ENCODE measurements at places on chromosomes 12 and 14. TPM values are rescaled to one million over a fixed set of nuclear protein-coding genes. Genes with fewer than 3 reads are reported as not detected.
A peak's percentile ranks its signal among the peaks of the same experiment; 100 is the strongest.

The GPRC5D gene
- not detected for polyA plus RNA-seq

The ACSM4 gene
- not detected for polyA plus RNA-seq

The C1QL4 gene
- not detected for polyA plus RNA-seq

The BCL11B gene
- 0.03 TPM for polyA plus RNA-seq

The ATP5MC2 gene
- 632 TPM for polyA plus RNA-seq

The KLRB1 gene
- polyA plus RNA-seq: 0.16 TPM

The EGLN3 gene
- 33.7 TPM for polyA plus RNA-seq

The RNASE7 gene
- polyA plus RNA-seq: 0.03 TPM

The IFNG-AS1 gene
- polyA plus RNA-seq: 0.37 TPM

The CLEC2D gene
- polyA plus RNA-seq: 15.6 TPM

The RBP5 gene
- polyA plus RNA-seq: 1.8 TPM

The ARPC3 gene
- polyA plus RNA-seq: 212 TPM

DNA sequence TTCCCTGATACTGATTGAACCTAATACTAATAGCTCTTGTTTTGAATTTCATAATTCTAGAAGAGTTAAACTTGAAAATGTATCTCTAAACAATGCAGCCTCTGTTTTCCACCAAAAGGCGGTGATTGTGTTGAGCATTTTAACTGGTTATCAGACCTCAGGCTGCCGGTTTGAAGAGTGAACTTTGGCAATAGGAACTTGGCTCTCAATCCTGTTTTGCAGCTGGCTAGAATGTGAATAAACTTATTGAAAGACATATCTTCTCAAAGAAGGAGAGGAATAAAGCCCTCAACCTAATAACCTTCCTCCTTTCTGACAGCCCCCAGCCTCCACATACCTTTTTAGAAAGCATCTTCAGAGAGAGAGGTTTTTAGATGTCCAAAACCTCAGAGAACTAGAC lies 105.4 kb downstream of the SRGAP1 start:
- DNase-seq: peak; percentile 20
- H3K27ac ChIP-seq: peak overlapping the region; percentile 43
- H3K36me3 ChIP-seq: no peaks in the 10 kb centered on the region
- peaks cover 15% of the 10 kb centered on the region for H3K4me1 ChIP-seq

- H3K4me3 ChIP-seq: no peak overlapping the region
- DNase-seq: no peak
- peaks cover 26% of the 10 kb centered on the region for H3K4me1 ChIP-seq
- H3K27ac ChIP-seq: no peak overlapping the region
- no peaks in the 10 kb centered on the region for H3K36me3 ChIP-seq
These were observed 137.4 kb downstream of the AEBP2 start for GRCh38 chr12:19576506-19577280.

- H3K27ac ChIP-seq: no peak overlapping the region
- H3K4me1 ChIP-seq: no peaks in the 10 kb centered on the region
- no peaks in the 10 kb centered on the region for H3K36me3 ChIP-seq
These were observed 143.7 kb downstream of the ASCL4 start for GRCh38 chr12:107917912-107918800.

DNA sequence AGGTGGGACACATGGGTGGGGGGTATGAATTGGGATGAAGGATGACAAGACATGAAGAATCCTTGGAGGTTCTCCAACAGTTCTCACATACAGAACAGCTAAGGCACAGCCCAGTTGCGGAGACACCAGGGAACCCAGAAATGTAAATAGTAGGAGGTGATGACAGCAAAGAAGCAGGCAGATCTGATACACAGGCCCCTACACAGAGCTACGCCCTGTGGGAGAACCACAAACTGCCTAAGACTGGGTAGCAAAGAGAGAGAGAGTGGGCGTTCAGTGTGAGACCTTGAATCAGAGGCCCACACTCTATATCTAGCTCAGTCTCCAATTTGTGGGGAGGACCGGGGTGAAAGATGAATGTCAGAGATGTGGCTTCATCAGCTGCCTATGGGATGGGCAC lies 9.5 kb upstream of the NUMB start:
- H3K27me3 ChIP-seq: no peaks in the 10 kb centered on the region
- H3K4me3 ChIP-seq: no peak overlapping the region
- no peak overlapping the region for H3K27ac ChIP-seq
- H3K4me1 ChIP-seq: peaks cover 9% of the 10 kb centered on the region

DNA sequence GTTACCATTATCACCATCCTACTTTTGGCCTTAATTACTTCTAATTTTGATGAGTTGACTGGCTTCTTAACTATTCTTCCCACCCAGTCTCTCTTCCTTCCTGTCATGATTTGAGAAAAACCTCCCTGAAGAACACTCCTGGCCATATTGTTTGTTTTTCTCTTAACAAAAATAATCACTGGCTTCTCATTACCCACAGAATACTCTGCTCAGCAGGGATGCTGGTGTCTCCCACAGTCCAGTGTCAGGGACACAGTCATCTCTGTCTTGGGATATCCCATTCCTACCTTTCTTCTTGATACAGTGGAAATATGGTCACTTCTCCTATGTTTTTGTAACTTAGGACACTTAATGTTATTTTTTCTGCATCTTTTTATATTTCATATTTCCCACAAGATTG lies 103.7 kb downstream of the SRGAP1 start:
- H3K27ac ChIP-seq: no peak overlapping the region
- peaks cover 17% of the 10 kb centered on the region for H3K4me1 ChIP-seq
- DNase-seq: no peak
- H3K4me3 ChIP-seq: no peak overlapping the region

DNA sequence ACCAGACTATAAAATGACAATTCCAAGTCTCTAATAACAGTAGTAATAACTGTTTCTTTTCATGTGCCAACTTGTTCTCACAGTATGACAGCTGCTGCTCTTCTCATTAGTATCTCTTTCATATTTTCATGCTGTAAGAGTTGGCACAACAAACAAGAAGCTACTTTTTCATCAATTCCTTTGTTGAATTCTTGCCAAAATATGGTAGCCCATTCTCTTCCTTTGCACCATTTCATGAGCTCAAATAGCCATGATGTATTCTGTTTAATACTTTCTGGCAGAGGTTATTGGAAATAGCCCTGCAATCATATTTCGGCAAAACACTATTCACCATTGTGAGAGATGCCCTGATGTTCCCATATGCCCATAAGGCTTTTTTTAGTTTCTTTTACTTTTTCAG lies 1100.7 kb downstream of the TRHDE start:
- no peaks in the 10 kb centered on the region for H3K4me1 ChIP-seq
- H3K4me3 ChIP-seq: no peak overlapping the region
- no peaks in the 10 kb centered on the region for H3K27me3 ChIP-seq
- no peak for DNase-seq

DNA sequence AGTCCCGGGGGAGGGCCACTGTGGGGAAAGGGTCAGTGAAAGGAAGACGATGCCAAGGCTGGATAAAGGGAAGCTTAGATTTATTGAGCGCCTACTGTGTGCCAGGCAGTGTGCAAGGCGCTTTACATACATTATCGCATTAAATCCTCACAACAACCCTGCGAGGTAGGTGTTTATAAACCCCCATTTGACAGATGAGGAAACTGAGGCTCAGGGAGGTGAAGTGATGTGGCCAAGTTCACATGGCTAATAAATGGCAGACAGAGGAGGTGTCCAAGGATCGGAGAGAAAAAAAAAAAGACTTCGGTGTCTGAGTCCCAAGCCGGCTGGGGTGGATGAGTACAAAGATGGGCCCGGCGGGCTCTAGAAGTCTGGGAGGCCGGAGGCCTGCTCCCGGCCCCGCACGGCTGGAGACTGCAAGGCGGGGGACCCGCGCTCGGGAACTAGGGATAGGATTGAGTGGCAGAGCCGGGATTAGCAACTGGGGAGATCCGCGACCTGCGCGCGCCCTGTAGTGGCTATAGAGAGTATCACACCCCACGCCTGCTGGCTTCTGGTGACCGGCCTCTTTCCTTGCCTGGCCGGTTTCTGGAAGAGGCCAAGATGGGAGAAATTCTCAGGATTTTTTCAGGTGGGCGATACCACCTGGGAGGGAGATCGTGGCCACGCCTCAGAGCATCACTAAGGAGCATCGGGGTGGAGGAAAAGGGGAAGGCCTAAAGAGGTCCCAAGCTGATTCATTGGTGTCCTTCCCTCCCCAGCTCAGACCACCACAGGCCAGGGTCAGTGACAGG lies 3.9 kb downstream of the DDN start:
- H3K4me1 ChIP-seq: peaks cover 46% of the 10 kb centered on the region
- peak overlapping the region; percentile 8 for H3K4me3 ChIP-seq

GRCh38 chr14:90536511-90537191 lies 139.8 kb downstream of the CALM1 start:
- peaks cover 13% of the 10 kb centered on the region for H3K4me1 ChIP-seq
- peak overlapping the region; percentile 55 for H3K27ac ChIP-seq
- no peaks in the 10 kb centered on the region for H3K27me3 ChIP-seq
- H3K4me3 ChIP-seq: no peak overlapping the region
- DNase-seq: no peak
- no peaks in the 10 kb centered on the region for H3K36me3 ChIP-seq

DNA sequence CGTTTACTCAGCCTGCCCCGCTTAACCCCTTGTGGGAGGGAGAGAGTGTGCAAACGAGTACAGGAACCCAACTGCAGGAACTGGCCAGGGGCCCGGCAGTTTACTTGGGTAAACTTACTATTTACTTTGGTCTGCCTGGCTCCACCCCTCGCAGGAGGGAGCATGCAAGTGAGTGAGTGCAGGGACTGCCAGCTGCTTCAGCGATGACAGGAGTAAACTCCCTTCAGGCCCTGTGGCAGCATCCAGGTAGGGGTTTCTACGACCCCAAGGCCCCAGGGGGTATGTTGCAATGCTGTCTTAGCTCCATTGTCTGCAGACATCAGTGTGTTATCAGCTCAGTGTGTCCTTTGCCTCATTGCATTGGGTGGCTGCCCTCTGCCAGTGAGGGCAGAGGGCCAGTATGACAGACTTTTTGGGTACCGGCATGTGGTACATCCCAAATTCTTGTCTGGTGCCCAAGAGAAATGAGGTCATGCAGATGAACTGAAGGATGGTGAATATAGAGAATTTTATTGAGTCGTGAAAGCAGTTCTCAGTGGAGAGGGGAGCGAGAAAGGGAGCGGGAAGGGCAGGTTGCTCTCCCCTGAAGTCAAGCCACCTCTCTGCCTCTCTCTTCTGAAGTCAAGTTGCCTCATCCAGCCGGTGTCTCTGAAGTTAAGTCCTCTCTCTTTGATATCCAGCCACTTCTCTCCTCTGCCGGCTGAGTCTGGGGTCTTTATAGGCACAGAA lies 181.8 kb downstream of the FUT8 start:
- no peaks in the 10 kb centered on the region for H3K27me3 ChIP-seq
- DNase-seq: no peak
- H3K4me3 ChIP-seq: no peak overlapping the region
- H3K4me1 ChIP-seq: no peaks in the 10 kb centered on the region
- no peaks in the 10 kb centered on the region for H3K36me3 ChIP-seq

GRCh38 chr12:47244835-47245234 lies 165.1 kb upstream of the AMIGO2 start:
- H3K36me3 ChIP-seq: no peaks in the 10 kb centered on the region
- no peak overlapping the region for H3K4me3 ChIP-seq
- DNase-seq: no peak
- no peaks in the 10 kb centered on the region for H3K4me1 ChIP-seq

DNA sequence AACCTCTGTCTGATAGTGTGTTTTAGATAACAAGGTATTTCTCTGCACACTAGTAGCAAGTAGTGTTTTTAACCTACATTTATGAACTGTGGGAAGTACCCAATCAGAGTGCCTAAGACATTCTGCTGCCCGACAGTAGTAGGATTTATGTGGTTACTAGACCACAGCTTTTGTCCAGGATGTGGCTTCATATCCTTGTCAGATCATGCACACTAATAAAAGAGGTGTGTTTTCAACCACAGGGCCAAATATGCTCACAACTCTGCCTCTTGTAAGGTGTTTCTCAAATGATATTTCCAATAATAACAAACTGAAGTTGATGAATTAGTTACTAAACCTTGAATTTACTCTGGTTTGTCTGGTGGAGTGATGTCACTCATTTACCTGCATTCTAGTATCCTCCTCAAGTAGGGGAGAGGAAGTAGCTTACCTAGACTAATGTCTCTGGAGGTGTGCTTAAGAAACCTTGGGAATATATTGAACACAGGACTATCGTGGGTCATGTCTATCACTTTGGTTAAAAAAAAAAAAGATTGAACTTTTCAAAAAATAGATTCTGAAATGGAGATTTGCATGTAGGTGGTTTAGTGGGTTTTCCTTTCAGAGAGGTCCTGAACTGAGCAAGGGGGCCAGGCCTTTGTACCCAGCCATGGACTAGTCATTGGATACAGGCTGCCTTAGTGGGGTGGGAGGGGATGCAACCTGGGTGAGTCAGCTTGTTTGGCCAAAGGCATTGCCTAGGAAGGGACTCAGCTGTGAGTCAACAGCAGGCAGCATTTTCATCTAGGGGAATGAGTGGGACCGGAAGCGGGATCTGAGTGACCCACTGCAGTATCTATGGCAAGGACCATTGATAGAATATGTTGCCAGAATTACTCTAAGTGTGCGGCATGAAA lies 14.1 kb downstream of the FBXW8 start:
- H3K27me3 ChIP-seq: no peaks in the 10 kb centered on the region
- no peak overlapping the region for H3K27ac ChIP-seq
- no peak overlapping the region for H3K4me3 ChIP-seq
- peaks cover 21% of the 10 kb centered on the region for H3K36me3 ChIP-seq
- H3K4me1 ChIP-seq: peaks cover 30% of the 10 kb centered on the region
- no peak for DNase-seq

GRCh38 chr12:83985084-83985483 lies 927.5 kb downstream of the SLC6A15 start:
- no peaks in the 10 kb centered on the region for H3K4me1 ChIP-seq
- DNase-seq: no peak
- H3K27ac ChIP-seq: no peak overlapping the region
- no peaks in the 10 kb centered on the region for H3K36me3 ChIP-seq
- no peak overlapping the region for H3K4me3 ChIP-seq

GRCh38 chr12:26777236-26777635 lies 55.8 kb downstream of the ITPR2 start:
- DNase-seq: no peak
- no peak overlapping the region for H3K4me3 ChIP-seq
- no peaks in the 10 kb centered on the region for H3K4me1 ChIP-seq
- no peaks in the 10 kb centered on the region for H3K27me3 ChIP-seq

GRCh38 chr14:30020687-30021086 lies 93.0 kb upstream of the PRKD1 start:
- no peaks in the 10 kb centered on the region for H3K36me3 ChIP-seq
- H3K4me3 ChIP-seq: no peak overlapping the region
- no peak overlapping the region for H3K27ac ChIP-seq
- H3K4me1 ChIP-seq: no peaks in the 10 kb centered on the region

DNA sequence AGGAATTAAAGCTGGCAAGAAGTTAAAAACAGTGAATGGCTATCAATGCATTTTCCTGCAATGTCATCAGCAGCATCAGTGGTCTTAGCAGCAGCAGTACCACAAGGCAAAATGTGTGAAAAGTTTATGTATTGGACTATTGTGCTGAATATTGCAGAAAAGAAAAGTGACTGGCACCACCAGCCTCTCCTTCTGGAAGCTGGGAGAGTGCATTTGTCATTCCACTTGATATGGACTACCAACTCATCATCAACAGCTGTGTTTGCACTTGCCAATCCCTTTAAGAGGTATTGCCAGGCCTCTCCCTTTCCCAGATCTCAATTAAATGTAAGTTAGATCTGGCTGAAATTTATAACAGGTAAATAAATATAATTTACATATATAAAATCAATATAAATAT lies 151.0 kb upstream of the GZMB start:
- H3K4me1 ChIP-seq: no peaks in the 10 kb centered on the region
- DNase-seq: no peak
- H3K27me3 ChIP-seq: no peaks in the 10 kb centered on the region
- no peak overlapping the region for H3K4me3 ChIP-seq
